ENCODE measurements at places on chromosomes 13 and 19.
A peak's percentile ranks its signal among the peaks of the same experiment; 100 is the strongest.

DNA sequence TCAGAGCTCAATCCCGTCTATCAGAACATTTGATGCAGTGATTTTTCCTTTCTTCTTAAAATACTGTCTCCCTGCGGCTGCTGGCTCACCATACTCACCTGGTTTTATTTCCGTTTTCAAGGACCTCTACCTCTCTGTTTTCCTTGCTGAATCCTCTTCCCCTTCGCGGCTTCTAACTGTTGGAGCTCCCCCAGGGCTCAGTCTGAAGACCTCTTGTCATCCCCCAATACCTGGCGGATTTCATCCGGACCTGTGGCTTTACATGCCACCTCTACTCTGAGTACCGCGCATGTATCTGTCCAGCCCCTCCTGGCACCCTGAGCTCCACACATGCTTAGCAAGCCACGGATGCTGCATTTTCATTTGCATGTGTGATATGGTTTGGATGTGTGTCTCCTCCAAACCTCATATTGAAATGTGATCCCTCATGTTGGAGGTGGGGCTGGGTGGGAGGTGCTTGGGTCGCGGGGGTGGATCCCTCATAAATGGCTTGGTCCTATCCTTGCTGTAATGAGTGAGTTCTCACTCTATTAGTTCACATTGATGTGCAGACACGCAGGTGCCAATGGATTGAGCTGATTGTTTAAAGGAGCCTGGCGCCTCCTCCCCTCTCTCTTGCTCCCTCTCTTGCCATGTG lies 106.2 kb upstream of the LSM14A start:
- no peak for DNase-seq

DNA sequence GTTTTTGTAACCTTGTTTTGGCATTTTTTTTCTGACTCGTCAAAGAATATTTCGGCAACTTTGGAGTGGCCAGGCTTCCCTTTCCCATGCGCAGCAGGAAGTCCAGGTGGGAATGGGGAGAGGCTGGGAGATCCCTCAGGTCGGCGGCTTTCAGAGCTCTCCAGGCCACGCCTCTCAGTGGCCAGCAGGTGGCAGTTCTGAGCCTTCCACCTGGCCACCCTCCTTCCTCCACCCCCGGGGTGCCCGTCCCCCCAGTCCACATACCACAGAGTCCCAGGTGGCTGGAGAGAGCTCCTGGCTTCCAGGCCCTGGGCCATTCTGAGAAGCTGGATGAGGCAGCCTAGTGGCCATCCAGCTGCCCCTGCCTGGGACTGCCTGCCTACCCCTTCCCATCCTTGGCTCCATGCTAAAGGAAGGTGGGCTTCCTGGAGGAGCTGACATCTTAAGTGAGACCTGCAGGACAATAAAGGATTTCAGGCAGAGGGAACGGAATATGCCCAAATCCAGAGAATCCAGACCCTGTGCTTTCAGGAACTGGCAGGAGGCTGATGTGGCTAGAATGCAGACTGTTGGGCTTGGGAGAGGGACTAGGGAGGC lies 46.3 kb downstream of the CCNE1 start:
- no peak for DNase-seq

GRCh38 chr13:39107561-39107960 lies 69.3 kb downstream of the NHLRC3 start:
- DNase-seq, result no peak

- peak; percentile 81 for DNase-seq
Observed at GRCh38 chr19:54430306-54431254, 15.3 kb downstream of the TTYH1 start.

DNA sequence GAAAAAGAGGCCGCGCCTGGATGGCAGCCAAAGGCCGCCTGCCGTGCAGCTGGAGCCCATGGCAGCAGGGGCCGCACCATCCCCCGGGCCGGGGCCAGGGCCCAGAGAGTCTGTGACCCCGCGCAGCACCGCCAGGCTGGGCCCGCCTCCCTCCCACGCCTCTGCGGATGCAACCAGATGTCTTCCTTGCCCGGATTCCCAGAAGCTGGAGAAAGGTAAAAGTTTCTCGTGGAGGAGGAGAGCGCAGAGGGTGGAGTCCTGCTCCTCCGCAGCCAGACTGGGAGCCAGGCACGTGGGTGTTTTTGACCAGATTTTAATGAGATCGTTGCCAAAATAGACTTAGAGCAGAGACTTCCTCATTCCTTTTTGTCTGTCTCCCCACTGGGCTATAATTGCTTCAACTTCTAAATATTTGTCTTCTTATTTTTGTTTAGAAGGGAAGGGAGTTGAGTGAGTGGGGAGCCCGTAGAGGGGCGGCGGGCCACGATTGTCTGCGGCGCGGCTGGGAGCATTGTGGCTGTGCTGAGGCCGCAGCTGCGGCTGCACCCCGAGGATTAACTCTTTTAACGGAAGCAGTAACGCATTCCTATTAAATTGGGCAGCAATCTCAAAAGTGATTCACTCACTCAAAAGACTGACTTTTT lies 22.8 kb upstream of the NDUFS7 start:
- peak; percentile 86 for DNase-seq

DNA sequence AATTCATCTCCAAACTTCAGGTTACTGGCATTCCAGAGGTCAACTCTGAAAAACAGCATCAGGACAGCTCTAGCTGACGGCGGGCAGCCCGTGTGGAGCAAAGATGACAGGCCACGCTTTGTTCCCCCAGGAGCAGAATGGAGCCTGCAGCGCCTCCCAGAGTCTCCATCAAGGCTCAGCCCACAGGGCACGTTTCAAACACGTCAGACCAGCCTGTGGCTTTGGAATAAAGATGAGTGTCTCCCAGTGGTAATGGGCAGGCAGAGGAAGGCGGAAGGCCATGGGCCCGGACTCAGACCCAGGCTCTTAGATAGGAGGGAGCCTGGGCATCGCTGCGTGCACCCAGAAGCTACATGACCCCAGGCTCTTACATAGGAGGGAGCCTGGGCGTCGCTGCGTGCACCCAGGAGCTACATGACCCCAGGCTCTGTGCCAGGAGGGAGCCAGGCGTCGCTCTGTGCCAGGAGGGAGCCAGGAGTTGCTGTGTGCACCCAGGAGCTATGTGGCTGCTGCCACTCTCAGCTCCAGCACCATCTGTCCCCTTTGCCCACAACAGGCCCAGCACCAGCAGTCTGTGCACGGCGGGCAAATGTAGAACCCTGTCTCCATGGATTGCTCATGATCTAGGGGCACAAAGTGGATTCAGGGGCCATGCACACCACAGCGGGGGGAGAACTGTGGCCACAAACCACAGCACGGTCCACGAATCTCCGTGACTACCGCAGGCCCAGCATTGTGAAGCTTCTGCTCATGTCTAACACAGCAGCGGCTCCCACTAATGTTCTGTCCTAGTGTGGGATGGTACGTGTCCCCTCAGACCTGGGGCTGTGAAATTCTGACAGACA lies 47.8 kb upstream of the C13orf46 start:
- DNase-seq, result no peak

GRCh38 chr13:33730147-33730546 lies 87.8 kb upstream of the RFC3 start:
- no peak for DNase-seq

DNA sequence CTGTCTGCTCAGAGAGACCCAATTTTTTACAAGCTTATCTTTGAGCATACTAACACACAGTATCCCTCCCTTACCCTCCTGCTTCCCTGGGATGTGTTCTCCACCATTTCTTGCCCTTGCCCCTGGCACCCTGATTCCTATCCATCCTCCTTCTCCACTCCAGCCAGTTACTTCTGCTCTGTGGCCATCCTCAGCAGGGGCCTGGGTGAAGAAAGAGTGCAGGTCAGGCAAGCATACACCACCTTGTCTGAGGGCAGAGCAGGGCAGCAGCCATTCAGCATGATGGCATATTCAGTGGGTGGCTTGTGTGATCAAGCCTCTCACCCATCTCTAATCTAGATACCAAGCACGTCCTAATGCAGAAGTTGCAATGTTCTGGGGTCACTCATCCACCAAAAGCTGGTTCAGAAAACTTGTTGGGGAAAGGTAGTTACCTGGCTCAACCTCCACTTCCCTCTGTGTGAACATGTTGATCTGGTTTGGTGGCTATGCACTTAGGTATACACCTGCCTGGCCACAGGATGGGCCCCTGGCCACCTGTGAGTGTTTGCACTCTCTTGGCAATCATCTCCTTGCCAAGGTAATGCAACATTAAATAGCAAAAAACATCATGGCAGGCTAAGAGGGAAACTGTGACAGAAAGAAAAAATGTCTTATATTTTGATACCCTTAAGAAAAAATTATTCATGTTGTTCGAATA lies 900.3 kb upstream of the MIR17HG start:
- DNase-seq, result no peak

- DNase-seq, result peak; percentile 81
Observed at GRCh38 chr19:58021541-58022282, 12.1 kb upstream of the ZSCAN1 start.

DNA sequence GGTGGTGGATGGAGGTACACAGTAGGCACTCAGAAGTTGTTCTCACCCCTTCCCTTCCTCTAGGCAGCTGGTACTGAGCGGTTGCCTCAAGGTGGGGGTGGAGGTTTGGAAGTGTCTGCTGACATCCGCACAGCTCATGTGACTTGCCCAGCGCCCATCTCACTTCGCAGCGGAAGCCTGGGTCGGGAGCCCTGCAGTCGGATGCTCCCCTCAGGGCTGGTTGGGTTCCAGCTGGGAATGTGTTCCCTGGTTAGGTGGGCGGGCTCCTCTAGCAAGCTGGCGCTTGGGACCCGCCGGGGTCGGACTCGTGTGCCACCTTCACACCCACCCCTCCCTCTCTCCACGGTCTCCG lies 10.2 kb downstream of the PPP1R37 start:
- no peak for DNase-seq

DNA sequence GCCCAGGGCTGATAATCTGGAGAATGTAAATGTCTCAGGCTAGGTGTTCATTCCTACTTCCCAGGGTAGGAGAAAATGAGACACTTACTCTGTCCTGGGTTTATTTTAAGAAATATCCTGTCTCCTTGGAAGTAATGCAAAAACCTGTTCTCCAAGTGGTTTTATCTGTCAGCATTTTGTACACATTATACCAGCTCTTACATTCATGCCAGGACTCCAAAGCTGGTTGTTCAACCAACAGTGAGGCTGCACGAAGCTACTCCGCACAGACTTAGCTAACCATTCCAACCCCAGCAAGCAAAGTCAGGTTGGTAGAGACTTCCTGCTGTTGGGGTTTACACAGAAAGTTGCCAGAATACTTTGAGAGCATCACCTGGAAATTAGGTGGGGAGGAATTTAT lies 55.6 kb downstream of the SLC7A1 start:
- no peak for DNase-seq

GRCh38 chr13:21694831-21695230 lies 24.0 kb downstream of the FGF9 start:
- no peak for DNase-seq

DNA sequence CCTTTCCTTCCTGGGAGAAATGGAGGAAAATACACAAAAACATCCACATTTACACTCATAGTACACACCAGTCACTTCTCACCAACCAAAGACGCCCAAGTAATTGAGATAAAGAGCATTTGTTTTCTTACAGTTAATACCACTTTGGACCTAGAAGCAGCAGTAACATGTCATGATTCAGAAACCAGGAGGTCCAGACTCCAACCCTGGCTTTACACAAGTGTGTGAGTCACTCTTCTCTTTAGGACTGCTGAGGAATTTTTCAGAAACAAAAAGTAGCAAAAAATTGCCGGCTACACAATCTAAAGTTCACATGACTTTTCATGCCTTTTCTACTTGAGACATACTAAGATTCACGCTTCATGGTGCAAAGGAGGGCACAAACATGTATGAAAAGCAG lies 42.1 kb downstream of the TUBGCP3 start:
- no peak for DNase-seq

DNA sequence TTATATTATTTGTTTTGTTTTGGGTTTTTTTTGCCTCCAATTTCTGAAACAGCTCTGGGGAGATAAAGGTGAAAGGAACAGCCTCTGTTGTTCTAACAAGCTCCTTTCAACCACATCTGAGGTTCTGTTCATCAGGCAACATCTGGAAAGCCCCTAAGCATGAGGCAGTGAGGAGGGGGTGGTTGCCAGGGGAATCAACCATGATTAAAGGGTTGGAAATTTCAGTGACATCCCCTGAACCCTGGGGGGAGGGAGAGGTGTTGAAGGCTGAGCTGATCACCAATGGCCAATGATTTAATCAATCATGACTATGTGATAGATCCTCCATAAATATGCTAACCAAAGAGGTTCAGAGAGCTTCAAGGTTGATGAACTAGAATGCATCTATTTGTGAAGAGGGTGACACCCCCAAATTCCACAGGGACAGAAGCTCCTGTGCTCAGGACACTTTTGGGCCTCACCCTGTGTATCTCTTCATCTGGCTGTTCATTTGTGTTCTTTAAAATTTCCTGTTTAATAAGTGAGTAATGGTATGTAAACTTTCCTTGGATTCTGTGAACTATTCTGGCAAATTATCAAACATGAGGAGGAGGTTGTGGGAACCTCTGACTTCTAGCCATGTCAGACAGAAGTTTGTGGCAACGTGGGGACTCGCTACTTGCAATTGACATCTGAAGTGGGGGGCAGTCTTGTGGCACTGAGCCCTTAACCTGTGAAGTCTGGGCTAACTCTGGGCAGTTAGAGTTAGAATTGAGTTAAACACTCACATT lies 221.3 kb downstream of the NHLRC3 start:
- no peak for DNase-seq

GRCh38 chr19:29715701-29716581 lies 880 bp upstream of the C19orf12 start:
- DNase-seq, result no peak

GRCh38 chr13:112605531-112605990 lies 17.6 kb upstream of the TUBGCP3 start:
- no peak for DNase-seq

DNA sequence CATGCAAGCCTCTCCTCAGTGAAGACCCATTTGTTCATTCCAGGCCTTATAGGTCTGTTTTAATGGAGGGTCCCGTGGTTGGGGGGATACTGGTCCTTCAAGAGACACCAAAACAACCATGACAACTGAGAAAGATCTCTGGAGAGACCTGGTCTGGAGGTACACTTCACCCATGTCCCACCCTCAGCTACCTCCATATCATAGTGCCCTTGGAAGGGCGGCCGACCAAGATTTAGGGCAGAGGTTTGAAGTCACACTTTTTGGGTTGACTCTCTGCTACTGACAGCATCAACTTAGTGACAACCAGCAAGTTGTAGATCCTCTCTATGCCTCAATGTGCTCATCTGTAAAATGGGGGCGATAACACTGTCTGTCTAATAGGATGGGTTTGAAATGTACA lies 177.3 kb downstream of the TSHZ3 start:
- no peak for DNase-seq

DNA sequence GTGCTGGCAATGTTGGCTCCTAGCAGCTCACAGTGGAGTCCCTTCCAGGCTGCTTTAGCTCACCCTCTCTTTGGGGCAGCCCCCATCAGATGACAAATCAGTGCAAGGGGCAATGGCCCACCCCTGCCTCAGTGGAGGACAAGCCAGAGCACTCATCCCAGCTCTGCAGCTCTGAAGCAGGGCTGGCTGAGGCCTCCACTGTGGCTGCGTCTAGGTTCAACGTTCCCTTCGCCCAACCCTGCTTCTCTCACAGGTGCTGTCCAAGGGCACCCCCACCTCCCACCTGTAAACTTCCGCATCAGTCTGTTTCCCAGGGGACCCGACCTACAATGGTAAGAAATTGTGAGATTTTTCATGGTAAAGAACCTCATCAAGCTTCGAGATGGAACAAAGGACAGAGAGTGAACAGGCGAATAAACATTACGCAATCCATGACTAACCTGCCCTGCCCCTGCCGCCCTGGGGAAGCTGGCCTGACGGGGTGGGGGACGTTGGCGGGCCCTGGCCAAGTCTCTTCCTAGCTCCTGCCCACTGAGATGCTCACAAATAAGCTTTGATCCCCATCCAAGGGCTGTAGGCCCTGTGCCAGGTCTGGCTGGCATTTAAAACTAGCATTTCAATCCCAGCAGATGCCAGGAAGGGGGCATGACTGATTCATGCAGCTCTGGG lies 40.5 kb downstream of the DZIP1 start:
- no peak for DNase-seq
